ENCODE measurements at places on chromosomes 6 and 20.
A peak's percentile ranks its signal among the peaks of the same experiment; 100 is the strongest.

DNA sequence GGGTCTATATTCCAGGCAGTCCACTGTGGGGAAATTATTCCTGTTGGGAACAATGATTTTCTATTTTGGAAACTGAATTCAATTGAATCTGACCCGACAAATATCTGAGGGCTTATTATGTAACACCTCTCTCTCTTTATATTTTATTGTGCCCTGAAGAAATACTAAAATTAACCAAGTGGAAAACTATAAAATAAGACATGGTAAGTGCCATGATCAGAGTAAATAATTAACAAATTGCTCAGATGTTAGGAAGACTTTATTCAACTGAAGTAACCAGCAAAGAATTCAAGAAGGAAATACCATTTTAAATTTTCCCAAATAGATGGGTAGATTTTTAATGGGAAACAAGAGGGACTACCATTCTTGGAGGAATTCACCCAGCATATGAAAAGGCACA is 632.9 kb downstream of the MAFB start:
- no peak for DNase-seq

GRCh38 chr6:15708231-15708630 is 45.4 kb upstream of the DTNBP1 start:
- DNase-seq: no peak

GRCh38 chr6:36334832-36335459 is 1.7 kb downstream of the BNIP5 start:
- DNase-seq: no peak

GRCh38 chr6:52403627-52404026 is 16.5 kb upstream of the EFHC1 start:
- peak; percentile 74 for DNase-seq

GRCh38 chr20:20267685-20268370 is 100.1 kb upstream of the INSM1 start:
- no peak for DNase-seq

DNA sequence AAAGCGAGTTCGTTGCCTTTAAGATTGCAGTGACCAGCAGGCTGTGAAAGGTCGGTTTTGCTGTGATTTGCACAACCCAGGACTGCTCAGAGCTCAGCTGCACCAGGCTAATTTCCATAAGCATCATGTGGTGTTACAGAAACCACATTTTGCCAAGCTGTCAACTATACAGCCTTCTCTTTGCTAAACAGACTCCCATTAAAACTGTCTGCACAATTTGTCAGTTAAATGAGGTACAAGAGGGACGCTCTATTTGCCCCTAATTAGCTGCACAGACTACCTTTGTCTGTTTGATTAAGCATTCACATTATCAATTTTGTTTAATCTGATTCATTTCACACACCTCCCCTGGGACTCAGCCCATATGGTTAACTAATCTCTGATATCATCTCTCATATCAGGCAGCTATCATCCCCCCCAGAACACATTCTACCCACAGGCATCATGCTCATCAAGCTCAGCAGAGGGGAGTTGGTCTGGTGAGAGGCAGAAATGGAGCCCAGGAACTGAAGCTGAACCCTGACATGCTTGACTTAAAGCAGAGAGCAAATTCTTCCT is 62.1 kb downstream of the OLIG3 start:
- no peak for DNase-seq

GRCh38 chr20:7240490-7240889 is 473.0 kb downstream of the BMP2 start:
- DNase-seq: no peak

- no peak for DNase-seq
Measured at GRCh38 chr20:44861531-44862006, 23.9 kb upstream of the YWHAB start.

GRCh38 chr20:32536851-32537656 is 48.1 kb downstream of the NOL4L start:
- no peak for DNase-seq

DNA sequence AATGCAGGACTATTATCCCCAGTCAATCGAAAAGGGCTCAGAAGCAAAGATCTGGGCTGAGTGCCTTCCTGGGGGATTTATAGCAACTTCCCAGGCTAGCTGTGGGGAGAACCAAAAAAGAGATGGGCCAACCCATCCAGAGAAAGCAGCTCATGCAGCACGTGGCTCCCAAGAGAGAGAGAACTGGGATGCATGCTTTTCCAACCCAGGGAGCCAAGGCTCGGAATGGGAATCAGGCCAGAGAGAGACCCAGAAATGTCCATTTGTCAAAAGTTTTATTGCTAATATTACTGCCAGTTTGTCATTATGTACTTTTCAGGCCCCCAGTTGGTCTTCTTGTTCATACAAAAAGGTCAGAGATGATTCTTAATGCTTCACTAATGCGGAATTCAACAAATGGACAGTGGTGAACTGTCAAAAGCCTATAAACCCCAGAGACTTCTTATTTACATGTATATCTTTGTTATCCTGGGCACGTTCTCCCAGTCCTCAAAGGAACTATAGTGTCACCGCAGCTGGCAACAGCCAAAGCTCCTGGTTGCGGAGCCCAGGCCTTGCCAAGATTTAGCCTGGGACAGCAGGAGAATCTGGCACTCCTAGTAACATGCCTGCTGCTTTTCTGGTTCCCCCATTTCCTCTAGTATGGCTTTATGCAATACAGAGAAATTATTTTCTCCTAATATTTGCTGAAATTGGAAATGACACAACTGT is 139.1 kb upstream of the POU3F2 start:
- no peak for DNase-seq

DNA sequence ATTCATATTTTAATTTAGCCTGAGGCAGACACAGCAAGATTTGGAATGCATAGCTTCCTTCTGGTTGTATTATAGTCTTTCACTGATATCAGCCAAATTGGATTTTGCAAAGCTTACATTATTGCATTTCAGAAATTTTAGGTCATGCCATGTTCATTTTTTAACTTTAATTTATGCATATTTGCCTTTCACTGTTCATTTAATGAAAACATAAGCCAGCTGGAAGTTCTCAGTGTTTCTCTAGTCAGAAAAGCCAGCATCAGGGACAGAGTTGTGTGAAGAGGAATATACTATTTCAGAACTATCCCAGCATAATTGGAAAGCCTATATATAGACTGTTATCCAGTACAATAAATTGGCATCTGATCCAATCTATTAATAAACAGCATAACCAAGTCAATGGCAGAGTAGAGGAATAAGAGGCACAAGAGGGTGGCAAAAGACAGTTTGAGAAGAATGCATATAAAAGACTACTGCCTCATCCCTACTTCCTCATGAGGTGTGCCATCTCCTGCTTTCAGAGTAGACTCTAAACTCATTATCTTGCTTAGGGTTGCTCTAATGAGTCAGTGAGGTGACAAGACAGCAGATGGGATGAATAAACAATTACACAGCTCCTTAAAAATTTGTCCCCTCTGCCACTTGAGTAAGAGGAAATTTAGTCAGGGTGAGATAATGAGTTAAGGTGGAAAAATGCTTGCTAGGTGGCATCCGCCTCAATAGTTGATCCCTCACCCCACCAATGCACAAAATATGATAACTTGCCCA is 159.8 kb upstream of the HCRTR2 start:
- DNase-seq: no peak

GRCh38 chr6:75735491-75736186 is 13.4 kb upstream of the MYO6 start:
- no peak for DNase-seq

DNA sequence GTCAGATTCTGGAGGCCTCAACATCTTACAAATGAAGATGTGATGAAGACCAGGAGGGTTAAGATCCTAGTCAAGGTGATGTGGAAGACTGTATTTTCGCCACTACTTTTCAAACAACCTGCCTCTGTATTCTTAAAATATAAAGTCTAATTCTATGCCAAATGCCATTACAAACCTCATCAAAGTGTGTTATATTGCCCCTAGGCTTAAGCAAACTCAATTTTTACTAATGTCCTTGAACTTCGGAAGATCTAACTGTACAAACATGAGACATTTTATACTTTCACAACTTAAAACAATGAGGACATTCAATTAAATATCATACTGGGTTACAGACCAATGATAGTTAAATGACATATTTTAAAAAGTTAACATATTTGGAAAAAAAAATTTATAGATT is 19.1 kb downstream of the ASCC3 start:
- DNase-seq: no peak

DNA sequence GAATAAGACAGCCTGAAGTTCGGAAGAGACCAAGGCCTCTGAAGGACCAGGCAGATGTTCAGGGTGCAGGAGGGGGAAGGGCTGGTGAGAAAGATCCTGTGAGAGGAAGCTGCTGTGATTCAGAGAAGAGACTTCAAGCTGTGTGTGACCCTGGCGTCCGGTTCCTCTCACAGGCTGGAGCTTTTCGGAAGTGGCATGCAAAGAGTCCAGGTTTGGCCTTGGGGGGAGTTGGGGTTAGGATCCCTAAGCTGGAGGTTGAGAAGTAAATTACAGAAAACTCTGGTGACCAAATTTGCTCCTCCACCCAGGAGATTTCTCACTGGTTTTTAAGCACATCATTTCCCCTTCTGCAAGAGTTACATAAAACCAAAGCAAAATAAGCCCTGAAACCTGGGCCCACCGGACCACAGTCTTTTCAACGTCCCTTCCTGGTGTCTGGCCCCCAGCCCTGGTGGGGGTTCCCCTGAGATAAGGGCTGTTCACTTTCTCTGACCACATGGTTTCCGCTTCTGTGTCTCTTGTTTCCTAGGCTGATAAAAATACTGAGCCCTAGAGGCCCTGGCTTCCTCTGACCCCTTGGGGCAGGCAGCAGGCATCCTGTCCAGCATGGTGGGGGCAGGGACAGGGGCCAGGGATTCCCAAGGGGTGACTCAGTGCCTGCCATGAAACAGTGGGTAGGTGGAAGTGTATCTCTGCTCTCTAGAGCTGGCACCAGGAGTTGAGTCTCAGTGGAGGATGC is 12.0 kb upstream of the LTA start:
- no peak for DNase-seq

DNA sequence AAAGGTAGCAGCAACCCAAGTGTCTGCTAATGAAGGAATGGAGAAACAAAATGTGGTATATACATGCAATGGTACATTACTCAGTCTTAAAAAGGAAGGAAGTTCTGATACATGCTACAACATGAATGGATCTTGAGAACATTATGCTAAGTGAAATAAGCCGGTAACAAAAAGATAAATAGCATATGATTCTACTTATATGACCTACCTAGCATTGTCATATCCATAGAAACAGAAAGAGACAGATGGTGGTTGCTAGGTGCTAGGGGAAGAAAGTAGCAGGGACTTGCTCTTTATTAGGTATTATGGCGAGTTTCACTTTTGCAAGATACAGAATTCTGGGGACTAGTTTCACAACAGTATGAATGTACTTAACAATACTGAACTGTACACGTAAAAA is 46.6 kb downstream of the UBR2 start:
- no peak for DNase-seq
